ENCODE measurements at places on chromosomes 5 and 9.

DNA sequence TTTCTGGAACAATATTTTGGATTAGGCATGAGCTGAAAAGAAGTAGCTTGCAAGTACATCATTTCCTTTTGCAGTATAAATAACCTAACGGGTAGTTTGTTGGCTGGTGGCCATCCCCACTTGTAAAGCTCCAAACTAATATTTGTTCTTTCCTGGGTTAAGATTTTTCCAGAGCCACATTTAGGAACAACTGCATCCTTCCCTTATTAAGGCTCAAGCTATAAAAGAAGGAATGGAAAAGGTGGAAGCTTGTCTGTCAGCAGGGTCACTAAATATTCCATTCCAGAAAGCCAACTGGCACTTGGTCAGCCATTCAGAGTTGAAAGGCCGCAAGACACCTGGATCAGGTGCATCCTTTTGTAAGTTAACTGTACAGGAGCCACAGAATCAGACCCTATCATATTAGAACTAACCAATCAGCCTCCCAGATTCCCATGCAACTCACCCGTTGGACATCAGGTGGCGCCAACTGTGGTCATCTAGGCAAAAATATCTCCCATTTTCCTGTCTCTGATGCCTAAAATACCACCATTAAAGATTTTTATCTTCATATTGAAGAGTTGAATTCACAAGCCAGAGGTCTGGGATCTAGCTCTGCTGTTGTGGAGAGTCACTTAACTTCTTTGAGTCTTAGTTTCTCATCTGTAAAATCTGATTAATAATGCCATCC, 82.9 kb downstream of the PTCD2 start:
- DNase-seq = no peak

DNA sequence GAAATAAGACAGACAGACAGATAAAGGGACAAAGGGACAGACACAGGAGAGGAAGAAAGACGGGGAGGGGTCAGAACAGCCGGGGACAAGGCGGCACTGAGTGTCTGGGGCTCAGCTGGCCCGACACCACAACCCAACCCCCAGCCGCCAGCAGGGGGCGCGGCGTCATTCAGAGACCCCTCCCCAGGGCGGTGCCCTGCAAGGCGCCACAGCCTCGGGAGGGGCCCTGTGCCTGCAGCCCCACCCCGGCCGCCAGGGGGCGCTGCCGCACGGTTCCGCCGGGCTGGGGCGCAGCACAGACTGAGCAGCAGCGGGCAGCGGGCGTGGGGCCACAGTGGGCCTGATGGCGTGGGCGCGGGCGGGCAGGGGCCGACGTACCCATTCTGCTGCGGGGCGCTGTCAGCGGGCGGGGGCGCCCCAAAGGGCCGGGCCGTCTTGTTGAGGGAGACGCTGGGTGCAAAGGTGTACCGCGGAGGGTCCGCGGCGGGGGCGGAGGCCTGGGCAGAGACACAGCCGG, 5.9 kb downstream of the PDLIM7 start:
- no peak for DNase-seq

DNA sequence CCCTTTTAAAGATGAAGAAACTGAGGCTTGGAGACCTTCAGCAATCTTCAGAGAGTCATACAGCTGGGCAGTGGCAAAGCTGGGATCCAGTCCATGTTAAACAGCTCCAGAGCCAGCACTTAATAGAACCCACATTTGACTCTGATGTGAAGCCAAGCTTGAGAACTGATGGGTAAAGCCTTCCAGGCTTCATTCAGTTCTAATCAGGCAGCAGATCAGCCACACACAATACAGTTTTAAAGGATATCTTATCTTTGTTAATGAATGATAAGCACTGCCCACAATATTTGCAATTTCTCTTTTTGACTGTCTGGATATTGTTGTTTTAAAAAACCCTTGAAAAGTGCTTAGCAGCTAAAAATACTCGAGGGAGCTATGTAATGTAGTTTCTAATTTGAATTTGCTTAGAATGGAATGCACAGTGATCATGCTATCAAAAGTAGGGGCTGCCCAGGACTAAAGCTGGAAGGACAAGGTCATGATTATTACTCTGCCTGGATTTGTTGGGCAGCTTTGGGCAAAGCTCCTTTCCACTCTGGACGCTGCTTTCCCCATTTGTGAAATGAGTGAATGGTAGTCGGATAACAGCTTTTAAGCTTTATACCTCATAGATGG, 31.3 kb upstream of the HTR4 start:
- no peak for DNase-seq

DNA sequence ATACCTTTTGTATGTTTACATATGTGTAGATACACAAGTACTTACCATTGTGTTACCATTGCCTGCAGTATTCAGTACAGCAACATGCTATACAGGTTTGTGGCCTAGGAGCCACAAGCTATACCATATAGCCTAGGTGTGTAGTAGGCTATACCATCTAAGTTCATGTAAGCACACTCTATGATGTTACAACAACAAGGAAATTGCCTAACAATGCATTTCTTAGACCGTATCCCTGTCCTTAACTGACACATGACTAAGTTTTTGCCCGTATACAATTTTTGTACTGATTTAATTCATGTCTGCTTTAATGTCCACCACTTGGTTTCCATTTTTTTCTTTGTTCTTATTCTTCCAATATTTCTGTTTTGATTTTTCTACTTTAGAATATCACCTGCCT, 18.5 kb downstream of the TNPO1 start:
- DNase-seq = no peak

GRCh38 chr9:109035684-109036423, 22.6 kb upstream of the CTNNAL1 start:
- no peak for DNase-seq

DNA sequence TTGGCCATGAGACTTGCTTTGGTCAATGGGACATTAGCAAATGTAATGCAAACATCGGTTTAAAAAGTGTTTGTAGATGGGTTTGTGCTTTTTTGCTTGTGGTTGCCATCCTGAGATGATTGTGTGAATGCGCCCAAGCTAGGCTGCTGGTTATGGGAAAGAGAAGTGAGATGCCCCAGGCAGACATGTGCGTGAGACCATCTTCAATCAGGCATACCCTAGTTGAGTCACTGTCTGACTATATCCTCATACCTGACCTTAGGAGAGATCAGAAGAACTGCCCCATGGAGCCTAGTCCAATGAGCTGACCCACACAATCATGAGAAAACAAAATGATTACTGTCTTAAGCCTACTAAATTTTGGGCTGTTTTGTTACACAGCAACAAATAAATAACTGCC, 36.8 kb upstream of the ZNF608 start:
- DNase-seq = no peak

- DNase-seq = no peak
These were observed 47.0 kb downstream of the OLFM1 start for GRCh38 chr9:135134268-135135022.
